ENCODE measurements at places on chromosomes 12 and 14. TPM values are rescaled to one million over a fixed set of nuclear protein-coding genes. Genes with fewer than 3 reads are reported as not detected.

The DDN gene
- total RNA-seq: 0.05 TPM

The DIO3 gene
- total RNA-seq: not detected

The PRKD1 gene
- total RNA-seq: 7.5 TPM

The ACSM4 gene
- total RNA-seq: not detected

- DNase-seq: peak; percentile 55
Observed at GRCh38 chr12:101001669-101002068, 207.1 kb downstream of the ANO4 start.

DNA sequence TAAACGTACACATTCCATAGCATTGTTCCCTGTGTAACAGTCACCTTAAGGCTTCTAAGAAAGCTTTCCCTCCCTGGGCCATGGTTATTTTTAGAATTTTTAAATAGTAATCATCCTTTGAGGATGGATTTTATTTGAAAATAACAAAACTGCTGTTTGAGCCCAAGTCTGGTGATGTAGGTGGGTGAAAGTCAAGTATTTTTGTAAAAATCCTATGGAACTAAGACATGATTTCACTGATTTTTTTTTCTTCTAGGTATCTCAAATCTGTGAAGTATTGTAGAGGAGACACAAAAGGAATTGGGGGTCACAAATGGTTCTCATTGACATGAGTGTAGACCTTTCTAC lies 1.4 kb downstream of the ISCU start:
- DNase-seq: no peak

- DNase-seq: peak; percentile 0
Observed at GRCh38 chr12:23662966-23663365, 286.5 kb downstream of the SOX5 start.

DNA sequence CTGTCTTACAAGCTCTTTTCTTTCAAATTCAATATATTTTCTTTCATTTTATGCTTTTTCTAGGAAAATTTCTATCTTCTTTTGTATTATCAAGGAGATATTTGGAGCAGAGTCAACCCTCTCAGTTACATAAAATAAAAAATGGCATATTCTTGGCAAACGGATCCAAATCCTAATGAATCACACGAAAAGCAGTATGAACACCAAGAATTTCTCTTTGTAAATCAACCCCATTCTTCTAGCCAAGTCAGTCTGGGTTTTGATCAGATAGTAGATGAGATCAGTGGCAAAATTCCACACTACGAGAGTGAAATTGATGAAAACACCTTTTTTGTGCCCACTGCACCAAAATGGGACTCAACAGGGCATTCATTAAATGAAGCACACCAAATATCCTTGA lies 20.6 kb downstream of the PIK3C2G start:
- DNase-seq: no peak

GRCh38 chr12:124238886-124239285 lies 56.0 kb upstream of the RFLNA start:
- DNase-seq: no peak

DNA sequence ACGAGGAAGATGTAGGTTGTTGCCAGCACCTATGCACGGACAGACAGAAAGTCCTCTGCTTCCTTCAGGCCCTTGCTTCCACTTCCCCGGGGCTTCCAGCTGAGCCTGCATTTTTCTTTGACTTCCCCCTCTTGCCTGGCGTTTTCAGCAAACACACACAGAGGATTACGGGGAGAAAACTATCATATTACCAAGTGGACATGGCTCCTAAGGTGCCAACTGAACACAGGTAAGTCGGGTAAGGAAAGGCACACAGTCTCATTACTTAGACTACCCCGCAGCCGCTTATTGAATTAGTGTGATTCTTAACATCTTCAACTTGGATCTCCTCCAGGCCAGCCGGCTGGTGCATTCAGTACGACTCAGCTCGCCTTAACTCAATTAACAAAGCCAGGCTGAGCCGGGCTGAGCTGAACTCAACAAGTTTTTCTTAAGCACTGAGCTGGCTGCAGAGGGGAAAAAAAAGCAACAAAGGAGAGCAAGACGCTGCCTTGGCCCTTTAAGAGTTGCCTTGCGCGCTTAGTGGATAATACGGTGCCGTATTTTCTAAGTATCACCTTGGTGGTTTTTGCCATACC lies 19.2 kb upstream of the MAP1LC3B2 start:
- peak; percentile 82 for DNase-seq

DNA sequence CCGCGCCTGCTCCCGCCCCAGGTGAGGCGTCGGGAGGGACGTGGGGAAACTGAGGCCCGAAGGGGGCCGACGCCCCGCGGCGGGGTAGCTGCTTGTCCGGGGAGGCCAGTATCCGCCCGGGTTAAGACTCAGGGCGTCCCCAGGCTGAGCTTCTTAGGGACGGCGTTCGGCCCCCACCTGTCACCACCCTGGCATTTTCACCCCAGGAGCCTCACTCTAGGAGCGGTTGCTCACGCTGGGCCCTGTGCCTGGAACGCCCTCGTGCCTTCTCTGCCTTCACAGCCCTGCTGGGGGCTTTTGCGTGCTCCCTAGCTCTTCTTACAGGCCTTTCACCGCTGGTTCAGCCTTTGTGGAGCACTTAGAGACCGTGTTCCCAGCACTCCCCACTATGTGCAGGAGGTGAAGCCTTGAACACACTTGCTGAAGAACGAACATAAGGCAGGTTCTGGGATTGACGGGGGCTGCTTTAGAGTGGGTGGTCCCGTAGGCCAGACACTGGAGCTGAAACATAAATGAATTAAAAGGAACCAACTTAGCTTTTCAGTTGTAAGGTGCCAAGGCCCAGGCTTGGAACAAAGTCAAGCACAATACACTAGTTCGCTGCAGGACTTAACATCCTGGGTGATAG lies 601 bp downstream of the ZNF839 start:
- no peak for DNase-seq

DNA sequence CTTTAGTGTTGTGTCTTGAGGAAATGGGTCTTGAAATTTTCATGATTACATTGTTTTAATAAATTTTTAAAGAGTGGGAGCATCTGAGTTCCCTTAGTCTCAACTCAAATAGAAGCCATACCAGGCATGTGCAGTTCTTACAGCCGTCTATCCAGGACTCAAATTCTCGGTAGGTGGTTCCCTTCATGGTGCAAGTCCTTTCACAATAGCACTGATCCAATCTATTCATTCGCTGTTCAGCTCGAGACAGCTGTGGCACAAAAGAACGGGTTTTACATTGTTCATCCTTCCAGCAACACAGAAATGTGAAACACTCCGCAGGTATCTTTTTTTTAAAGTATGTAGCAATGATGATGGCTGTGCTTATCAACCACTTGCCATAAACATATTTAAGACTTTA lies 100.2 kb downstream of the NELL2 start:
- DNase-seq: no peak

GRCh38 chr14:79809849-79810612 lies 401.3 kb downstream of the DIO2 start:
- DNase-seq: peak; percentile 47

DNA sequence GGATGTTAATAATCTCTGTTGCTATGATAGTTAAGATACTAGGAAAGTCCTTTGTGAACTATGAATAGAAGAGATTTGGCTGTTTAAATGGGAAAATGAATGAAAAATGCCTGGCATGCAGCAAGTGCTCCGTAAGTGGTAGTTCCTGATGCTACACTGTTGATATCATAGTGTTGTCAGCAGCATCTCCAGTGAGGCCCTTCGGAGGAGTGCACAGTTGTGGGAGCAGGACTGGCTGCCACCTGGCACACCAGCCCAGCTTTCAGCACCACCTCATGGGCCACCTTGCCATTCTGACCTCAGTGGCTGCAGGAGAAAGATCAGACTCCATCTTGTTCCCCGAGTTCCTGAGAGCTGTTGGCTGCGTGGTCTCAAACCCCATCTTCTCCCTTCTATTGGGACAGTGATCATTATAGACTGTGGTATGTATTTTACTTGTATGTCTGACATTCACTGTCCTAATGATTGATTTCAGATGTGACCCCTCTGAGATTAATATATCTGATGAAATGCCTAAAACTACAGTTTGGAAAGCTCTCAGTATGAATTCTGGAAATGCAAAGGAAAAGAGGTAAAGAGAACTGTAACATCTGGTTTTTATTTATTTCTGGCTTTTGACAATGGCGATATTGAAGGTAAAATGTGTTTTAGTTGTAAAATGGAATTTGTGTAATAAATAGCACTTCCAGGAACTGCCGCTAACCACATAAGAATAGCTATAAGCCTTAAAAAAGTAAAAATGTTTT lies 80.9 kb downstream of the SLC4A8 start:
- no peak for DNase-seq

GRCh38 chr12:115440438-115440837 lies 756.5 kb upstream of the TBX3 start:
- peak; percentile 50 for DNase-seq

GRCh38 chr12:52502877-52503276 lies 9.8 kb upstream of the KRT6A start:
- DNase-seq: no peak

DNA sequence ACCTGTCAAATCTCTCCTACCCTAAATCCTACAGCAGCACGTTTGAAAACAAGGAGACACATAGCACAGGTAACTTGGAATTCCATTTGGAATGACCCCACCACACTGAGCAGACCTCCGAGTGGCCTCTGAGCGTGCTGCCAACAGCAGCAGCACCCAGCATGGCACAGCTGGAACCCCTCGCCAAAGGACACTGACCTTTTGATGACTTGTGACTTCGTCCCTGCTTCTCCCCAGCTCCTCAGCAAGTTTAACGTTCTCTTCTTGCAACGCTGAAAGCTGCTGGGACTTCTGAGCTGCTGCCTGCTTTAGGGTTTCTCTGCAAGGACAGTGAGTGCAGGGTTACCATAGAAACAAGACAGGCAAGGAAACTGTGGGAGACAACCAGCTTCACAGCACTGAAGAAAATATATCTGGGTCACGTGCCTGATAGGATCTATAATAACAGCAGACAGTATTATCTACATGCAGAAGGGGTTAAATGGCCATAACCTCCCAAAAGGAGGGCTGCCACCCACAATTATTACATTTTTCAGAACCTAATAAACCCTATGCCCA lies 43.3 kb upstream of the VPS33A start:
- no peak for DNase-seq

DNA sequence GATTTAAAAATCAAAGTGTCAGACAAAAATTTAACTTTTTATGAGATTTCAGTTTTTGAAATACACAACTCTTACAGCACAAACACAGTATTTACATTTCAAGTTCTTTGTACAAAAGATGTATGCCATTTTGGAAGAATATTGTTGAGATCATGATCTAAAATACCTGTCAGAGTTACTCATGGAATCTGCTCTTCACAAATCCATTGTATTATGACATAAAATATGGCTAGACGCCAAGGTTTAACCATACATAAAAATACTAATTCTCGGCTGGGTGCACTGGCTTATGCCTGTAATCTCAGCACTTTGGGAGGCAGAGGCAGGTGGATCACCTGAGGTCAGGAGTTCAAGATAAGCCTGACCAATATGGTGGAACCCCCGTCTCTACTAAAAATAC lies 6.2 kb upstream of the SYCP3 start:
- no peak for DNase-seq

GRCh38 chr12:102685172-102685571 lies 204.8 kb upstream of the IGF1 start:
- no peak for DNase-seq

- no peak for DNase-seq
Observed at GRCh38 chr12:34217660-34218059, 195.4 kb downstream of the ALG10 start.

GRCh38 chr12:66196806-66197205 lies 7.8 kb downstream of the IRAK3 start:
- DNase-seq: peak; percentile 11

GRCh38 chr12:112907415-112908157 lies 824 bp downstream of the OAS1 start:
- DNase-seq: no peak

All from renal cortical epithelial cell (primary cell).